Fibroblast of pulmonary artery (primary cell): ENCODE measurements at places on chromosomes 16 and 17.
A peak's percentile ranks its signal among the peaks of the same experiment; 100 is the strongest.

GRCh38 chr16:83312015-83312717 lies 495.6 kb upstream of the HSBP1 start:
- peak; percentile 44 for DNase-seq

GRCh38 chr17:71313866-71314265 lies 807.0 kb upstream of the SOX9 start:
- no peak for DNase-seq

DNA sequence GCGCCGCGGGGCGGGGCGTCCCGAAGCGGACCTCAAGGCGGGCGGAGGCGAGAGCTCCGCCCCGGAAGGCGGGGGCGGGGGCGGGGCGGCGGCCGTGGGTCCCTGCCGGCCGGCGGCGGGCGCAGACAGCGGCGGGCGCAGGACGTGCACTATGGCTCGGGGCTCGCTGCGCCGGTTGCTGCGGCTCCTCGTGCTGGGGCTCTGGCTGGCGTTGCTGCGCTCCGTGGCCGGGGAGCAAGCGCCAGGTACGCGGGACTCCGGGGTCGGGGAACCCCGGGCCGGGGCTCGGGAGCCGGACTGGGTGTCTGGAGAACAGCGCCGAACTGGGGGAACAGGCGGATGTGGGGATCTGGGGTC lies at the start of gene TNFRSF12A:
TSS of gene TNFRSF12A (plus strand) at position 122 of the 357 bp plus-strand sequence. CDS start at position 152, 30 bp downstream.
- DNase-seq = peak; percentile 65

GRCh38 chr16:27531186-27531585 lies 18.5 kb downstream of the GTF3C1 start:
- DNase-seq = no peak

DNA sequence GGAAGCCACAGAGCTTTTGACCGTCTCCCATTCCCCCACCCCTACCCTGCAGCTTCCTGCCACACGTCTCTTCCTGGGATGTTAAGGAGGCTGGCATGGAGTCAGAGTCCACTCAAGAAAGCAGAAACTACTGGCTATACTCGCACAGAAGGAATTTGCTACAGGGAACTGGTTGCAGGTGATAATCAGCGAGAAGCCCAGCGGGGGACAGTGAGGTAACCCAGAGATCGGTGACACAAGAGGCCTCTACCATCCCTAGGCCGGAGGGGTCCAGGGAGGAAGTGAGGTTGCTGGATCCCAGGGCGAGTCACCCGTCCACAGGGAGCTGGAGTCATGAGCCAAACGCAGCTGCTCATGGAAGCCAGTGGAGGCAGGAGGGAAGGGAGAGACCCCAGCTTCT lies 93.7 kb downstream of the SDK2 start:
- no peak for DNase-seq

DNA sequence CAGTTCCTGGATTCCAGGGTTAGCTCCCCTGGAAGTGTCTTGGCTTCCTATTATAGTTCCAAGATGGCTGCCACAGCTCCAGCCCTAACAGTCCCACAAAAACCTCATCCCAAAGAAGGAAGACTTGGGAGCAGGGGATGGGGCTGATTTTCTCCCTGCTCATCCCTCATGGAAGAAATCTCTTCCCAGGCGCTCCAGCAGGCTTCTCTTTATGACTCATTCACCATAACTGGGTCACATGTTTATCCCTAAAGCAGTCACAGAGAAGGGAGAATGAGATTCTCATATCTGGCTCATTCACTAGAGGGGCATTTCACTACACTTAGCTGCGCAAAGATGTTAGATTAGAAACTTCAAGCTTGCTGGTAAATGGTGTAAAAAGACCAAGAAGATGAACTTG lies 206.5 kb upstream of the IRX3 start:
- DNase-seq = peak; percentile 30

DNA sequence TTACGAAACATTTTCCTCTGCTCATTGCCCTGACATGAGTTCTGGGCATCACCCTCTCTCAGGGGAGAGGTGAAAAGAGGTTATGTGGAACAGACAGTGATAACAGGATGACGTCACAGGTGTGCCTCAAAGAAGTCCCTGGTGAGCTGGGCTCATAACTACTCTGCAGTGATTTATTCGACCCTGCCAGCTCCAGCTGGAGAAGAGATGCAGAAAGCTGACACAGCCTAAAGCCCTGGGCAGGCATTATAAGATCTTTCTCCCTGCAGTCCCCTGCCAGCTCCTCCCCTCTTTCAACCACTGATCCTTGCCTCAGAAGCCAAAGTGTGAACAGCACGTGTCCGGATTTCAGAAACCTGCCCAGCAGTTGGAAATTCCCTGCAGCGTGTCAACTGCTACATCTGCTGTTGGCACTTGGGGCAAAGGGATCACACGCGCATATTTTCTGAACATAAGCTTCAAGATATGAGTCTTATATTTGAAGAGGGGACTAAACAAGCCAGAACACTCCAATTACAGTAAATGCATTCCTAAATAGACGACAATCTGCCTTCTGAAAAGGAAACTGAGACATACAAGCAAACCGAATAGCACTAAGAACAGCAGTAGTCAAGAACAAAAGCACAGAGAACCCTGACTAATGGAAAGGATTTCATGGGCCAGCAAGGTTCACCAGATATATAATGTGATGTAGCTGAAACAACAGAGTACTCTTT lies 80.5 kb downstream of the SMG6 start:
- DNase-seq = peak; percentile 73

DNA sequence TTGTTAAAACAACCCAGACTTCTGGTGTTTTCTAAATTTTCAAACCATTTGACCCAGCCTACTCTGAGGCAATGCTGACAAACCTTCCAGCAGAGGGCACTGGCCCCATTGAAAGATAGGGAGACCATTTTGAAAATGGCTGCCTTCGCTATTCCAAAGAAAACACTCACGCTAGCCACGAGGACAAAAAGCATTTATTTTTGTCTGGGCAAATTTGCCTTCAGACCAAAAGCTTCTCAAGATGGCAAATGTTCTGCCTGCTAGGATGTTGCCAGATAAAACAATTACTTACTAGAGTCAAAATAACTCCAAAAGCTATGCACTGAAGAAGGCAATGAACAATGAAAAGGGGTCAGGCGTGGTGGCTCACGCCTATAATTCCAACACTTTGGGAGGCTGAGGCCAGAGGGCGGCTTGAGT lies 296.7 kb upstream of the IRX5 start:
- DNase-seq = peak; percentile 6

GRCh38 chr16:85882181-85882810 lies 16.7 kb upstream of the IRF8 start:
- DNase-seq = no peak

- no peak for DNase-seq
These were observed at the start of gene GUCY2D for GRCh38 chr17:8001976-8002720. Gene GUCY2D, plus strand, starts transcription at chr17:8002615. Its CDS starts 433 bp downstream, at chr17:8003048.

DNA sequence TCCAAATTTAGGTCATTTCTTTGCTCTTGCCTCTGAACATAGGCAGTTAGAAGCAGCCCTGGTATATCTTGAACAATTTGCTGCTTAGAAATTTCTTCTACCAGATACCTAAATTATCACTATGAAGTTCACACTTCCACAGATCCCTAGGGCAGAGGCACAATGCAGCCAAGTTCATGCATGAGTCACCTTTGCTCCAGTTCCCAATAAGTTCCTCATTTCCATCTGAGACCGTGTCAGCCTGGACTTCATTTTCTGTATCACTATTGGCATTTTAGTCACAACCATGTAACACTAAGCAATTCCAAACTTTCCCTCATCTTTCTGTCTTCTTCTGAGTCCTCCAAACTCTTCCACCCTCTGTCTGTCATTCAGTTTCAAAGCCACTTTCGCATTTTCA lies 45.0 kb downstream of the KCNJ16 start:
- DNase-seq = peak; percentile 9

GRCh38 chr17:17814162-17815061 lies 22.4 kb downstream of the SREBF1 start:
- no peak for DNase-seq

GRCh38 chr16:86680661-86681030 lies 102.3 kb downstream of the FOXL1 start:
- no peak for DNase-seq

GRCh38 chr17:80989586-80989913 lies 2.1 kb upstream of the CHMP6 start:
- no peak for DNase-seq

GRCh38 chr16:88848557-88848956 lies 8.2 kb downstream of the GALNS start:
- no peak for DNase-seq

GRCh38 chr17:19426631-19427030 lies 15.6 kb downstream of the RNF112 start:
- no peak for DNase-seq

- DNase-seq = no peak
These were observed 40.0 kb downstream of the LGALS9 start for GRCh38 chr17:27670791-27671590.

GRCh38 chr16:75506107-75506506 lies 10.9 kb upstream of the CHST6 start:
- no peak for DNase-seq
